T-cell (primary cell): ENCODE measurements at places on chromosomes 13 and 19. TPM values are rescaled to one million over a fixed set of nuclear protein-coding genes. Genes with fewer than 3 reads are reported as not detected.

The GJB6 gene
- 5.2 TPM for total RNA-seq

The MADCAM1 gene
- 1.4 TPM for total RNA-seq

The MEIS3 gene
- not detected for total RNA-seq

The SHC2 gene
- total RNA-seq: 4.4 TPM

The FPR2 gene
- not detected for total RNA-seq

The IGFL3 gene
- total RNA-seq: not detected

The ZNF93 gene
- 6.7 TPM for total RNA-seq

The SOX1 gene
- not detected for total RNA-seq

The FCER2 gene
- 1.5 TPM for total RNA-seq

The NLRP9 gene
- not detected for total RNA-seq

The C19orf38 gene
- total RNA-seq: 1.8 TPM

The S1PR2 gene
- 9.0 TPM for total RNA-seq

- H3K27ac ChIP-seq: no peak overlapping the region
- no peaks in the 10 kb centered on the region for H3K36me3 ChIP-seq
- H3K27me3 ChIP-seq: no peaks in the 10 kb centered on the region
These were observed 708.1 kb upstream of the ARGLU1 start for GRCh38 chr13:107275945-107276614.

DNA sequence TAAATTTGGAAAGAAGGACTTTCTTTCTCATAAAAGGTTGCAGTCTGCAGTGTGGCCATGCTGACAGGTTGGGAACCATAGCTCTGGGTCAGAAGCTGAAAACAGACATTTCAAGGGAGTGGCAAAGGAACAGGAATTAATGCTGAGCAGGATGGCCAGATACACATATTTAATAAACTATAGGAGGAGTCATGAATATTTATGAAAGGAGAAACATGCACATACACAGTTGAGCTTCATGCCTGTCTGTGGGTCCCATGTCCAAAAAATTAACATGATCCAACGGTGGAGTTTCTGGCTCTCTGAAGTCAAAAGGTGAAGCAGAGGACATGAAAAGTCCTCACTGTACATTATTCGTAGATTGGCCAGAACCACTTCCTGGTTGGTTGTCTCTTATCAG lies 2556.0 kb downstream of the PCDH9 start:
- no peak overlapping the region for H3K4me3 ChIP-seq
- no peaks in the 10 kb centered on the region for H3K36me3 ChIP-seq
- DNase-seq: no peak

GRCh38 chr19:42433503-42434260 lies 6.5 kb upstream of the LIPE start:
- no peak overlapping the region for H3K27ac ChIP-seq
- peak; percentile 53 for DNase-seq
- H3K4me3 ChIP-seq: no peak overlapping the region
- H3K4me1 ChIP-seq: no peaks in the 10 kb centered on the region
- H3K27me3 ChIP-seq: no peaks in the 10 kb centered on the region

DNA sequence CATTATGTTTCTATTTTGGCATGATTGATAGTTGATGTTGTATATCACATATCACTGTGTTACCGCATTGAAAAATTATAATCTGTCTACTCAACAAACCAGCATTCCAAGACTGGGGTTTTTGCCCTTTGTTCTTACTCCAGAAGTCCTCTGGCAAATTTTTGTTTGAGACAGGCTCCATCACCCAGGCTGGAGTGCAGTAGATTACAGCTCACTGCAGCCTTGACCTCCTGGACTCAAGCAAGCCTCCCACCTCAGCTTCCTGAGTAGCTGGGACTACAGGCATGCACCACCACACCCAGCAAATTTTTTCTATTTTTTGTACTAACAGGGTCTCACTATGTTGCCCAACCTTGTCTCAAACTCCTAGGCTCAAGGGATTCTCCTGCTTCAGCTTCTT lies 741.0 kb downstream of the PCDH9 start:
- H3K36me3 ChIP-seq: no peaks in the 10 kb centered on the region
- no peak overlapping the region for H3K4me3 ChIP-seq
- H3K27ac ChIP-seq: no peak overlapping the region
- H3K27me3 ChIP-seq: no peaks in the 10 kb centered on the region
- DNase-seq: no peak

DNA sequence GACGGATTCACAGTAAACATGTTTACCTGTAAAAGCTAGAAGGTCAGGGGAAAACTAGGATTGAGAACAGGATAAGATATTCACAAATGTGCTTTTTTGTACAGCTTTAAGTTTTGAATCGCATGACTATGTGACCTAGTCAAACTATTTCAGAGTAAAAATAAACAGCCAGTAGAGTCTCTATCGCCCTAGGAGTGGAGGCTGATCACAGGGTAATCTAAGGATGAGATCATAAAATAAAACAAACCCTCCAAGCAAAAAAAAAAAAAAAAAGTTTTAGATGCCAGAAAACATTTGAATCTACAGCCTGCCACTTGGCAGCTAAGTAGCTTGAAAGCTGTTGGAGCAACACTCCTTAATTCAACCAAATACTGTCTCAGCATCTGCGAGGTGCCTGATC lies 26.8 kb downstream of the ZNF350 start:
- H3K4me3 ChIP-seq: no peak overlapping the region
- no peak overlapping the region for H3K27ac ChIP-seq
- H3K27me3 ChIP-seq: no peaks in the 10 kb centered on the region
- H3K4me1 ChIP-seq: no peaks in the 10 kb centered on the region

- H3K27me3 ChIP-seq: no peaks in the 10 kb centered on the region
- no peaks in the 10 kb centered on the region for H3K36me3 ChIP-seq
- H3K4me1 ChIP-seq: no peaks in the 10 kb centered on the region
- no peak overlapping the region for H3K4me3 ChIP-seq
- no peak overlapping the region for H3K27ac ChIP-seq
- DNase-seq: no peak
These were observed 88.2 kb upstream of the MBNL2 start for GRCh38 chr13:97133955-97134354.

DNA sequence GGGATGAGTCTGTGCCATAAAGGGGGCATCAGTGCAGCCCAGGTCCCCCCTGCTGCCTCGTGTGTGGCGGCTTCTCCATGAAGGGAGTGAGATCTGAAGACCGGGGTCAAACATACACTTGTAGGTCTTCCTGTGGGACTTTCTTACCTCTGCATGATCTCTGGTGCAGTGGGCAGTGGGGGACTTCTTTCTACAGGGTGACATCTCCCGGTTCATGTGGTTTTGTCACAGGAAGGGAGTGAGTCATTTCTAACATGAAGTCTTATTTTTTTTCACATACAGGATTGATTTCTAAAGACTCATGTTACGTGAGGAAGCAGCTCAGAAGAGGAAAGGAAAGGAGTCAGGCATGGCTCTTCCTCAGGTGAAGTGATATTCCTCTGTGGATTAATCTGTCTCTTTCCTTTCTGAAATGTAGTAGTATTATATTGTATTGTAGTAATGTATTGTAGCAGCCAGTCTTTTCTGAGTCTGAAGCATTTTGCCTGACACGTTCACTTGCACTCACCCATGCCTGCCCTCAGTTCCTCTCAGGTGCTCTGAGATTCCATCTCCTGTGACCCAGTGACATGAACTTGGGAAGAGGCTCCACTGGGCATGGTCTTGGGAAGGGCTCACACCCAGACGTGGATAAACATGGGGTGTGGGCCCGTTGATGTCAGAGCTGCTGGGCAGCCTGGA lies 15.7 kb downstream of the ZNF808 start:
- no peaks in the 10 kb centered on the region for H3K27me3 ChIP-seq
- peak; percentile 10 for DNase-seq
- no peaks in the 10 kb centered on the region for H3K4me1 ChIP-seq
- H3K27ac ChIP-seq: peak overlapping the region; percentile 55

GRCh38 chr13:61024046-61024445 lies 391.6 kb downstream of the PCDH20 start:
- no peak for DNase-seq
- no peaks in the 10 kb centered on the region for H3K4me1 ChIP-seq
- H3K4me3 ChIP-seq: no peak overlapping the region
- no peaks in the 10 kb centered on the region for H3K27me3 ChIP-seq
- H3K27ac ChIP-seq: no peak overlapping the region

- H3K27me3 ChIP-seq: no peaks in the 10 kb centered on the region
- no peaks in the 10 kb centered on the region for H3K4me1 ChIP-seq
- DNase-seq: no peak
- H3K4me3 ChIP-seq: no peak overlapping the region
- H3K27ac ChIP-seq: no peak overlapping the region
These were observed 231.5 kb upstream of the SPRY2 start for GRCh38 chr13:80572308-80572922.

GRCh38 chr19:688214-688613 lies 7.0 kb downstream of the PRSS57 start:
- no peaks in the 10 kb centered on the region for H3K27me3 ChIP-seq
- no peaks in the 10 kb centered on the region for H3K4me1 ChIP-seq
- H3K27ac ChIP-seq: no peak overlapping the region
- H3K36me3 ChIP-seq: no peaks in the 10 kb centered on the region

- H3K27ac ChIP-seq: no peak overlapping the region
- no peaks in the 10 kb centered on the region for H3K4me1 ChIP-seq
- H3K4me3 ChIP-seq: no peak overlapping the region
- no peaks in the 10 kb centered on the region for H3K27me3 ChIP-seq
- no peaks in the 10 kb centered on the region for H3K36me3 ChIP-seq
- DNase-seq: no peak
These were observed 16.3 kb downstream of the CATSPERG start for GRCh38 chr19:38351865-38352395.

- H3K27ac ChIP-seq: no peak overlapping the region
- no peak for DNase-seq
- no peaks in the 10 kb centered on the region for H3K4me1 ChIP-seq
- no peak overlapping the region for H3K4me3 ChIP-seq
These were observed 319.0 kb downstream of the KCNRG start for GRCh38 chr13:50334115-50334778.

GRCh38 chr19:17423429-17424208 lies 3.8 kb downstream of the MVB12A start:
- H3K27ac ChIP-seq: no peak overlapping the region
- H3K36me3 ChIP-seq: peaks cover 3% of the 10 kb centered on the region
- no peaks in the 10 kb centered on the region for H3K27me3 ChIP-seq
- H3K4me3 ChIP-seq: no peak overlapping the region
- DNase-seq: no peak
- peaks cover 7% of the 10 kb centered on the region for H3K4me1 ChIP-seq

DNA sequence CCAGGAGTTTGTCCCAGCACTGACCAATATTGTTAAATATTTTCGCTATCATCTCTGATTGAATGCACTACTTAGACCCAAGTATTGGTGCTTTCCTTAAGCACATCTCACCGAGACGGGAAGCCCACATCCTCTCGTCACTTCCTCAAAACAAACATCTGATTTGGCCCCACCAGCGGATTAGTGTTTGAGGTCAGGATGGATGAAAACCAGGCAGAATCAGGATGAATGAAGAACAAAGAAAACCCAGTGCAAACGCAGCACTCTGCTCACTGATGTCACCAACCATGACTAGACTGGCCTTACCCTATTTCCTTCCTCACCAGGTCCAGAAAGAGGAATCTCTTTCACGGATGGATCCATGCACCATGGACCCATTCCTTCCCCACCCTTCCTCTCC lies 6.0 kb downstream of the PLAUR start:
- H3K4me3 ChIP-seq: peak overlapping the region; percentile 15
- peaks cover 5% of the 10 kb centered on the region for H3K27me3 ChIP-seq
- H3K36me3 ChIP-seq: no peaks in the 10 kb centered on the region
- peak overlapping the region; percentile 49 for H3K27ac ChIP-seq

DNA sequence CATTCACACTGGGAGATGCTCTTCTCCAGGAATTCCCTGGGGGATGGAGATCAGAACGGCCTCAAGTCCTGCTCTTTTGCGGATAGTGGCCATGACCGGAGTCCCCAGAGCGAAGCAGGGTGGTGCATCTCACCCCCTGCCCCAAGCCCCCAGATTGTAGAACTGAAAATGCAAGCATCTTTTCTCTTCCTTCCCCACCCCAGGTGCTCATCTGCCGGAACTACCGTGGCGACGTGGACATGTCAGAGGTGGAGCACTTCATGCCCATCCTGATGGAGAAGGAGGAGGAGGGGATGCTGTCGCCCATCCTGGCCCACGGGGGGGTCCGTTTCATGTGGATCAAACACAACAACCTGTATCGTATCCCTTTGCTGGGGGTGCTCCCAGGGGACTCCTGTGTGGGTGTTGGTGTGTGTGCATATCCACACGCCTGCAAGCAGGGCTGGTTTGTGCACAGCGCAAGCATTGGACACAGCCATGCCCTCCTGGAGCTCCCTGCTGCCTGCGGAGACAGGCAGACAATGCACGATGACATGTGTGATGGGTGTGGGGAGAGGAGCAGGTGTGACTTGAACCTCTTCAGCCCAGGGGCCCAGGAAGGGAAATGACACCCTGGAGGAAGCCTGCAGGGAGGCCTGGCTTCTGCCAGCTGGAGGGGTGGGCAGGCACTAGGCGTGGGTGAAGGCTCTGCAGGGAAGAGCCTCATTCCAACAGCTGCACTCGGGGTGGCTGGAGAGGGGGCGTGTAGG lies 5.7 kb downstream of the AP1M1 start:
- H3K36me3 ChIP-seq: peaks cover 19% of the 10 kb centered on the region
- peaks cover 49% of the 10 kb centered on the region for H3K4me1 ChIP-seq
- no peak overlapping the region for H3K27ac ChIP-seq

DNA sequence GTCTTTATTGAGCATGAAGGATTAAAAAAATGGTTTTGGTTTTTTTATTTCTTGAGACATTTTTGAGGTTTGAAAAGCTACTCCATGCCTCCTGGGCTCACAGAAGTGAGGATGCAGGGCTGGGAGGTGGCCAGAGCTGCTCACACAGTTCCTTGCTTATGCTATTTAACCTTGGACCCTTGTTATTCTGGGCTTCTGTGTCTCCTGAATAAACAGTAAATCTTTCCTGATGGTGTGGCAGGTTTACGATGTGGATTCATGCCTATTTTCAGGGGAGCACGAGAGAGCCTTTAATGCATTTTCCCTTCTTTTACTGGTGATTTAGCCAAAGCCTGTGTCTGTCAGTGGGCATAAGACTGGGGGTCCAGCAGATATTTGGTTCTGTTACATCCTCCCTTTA lies 34.3 kb upstream of the PCDH8 start:
- DNase-seq: no peak
- H3K27ac ChIP-seq: no peak overlapping the region
- H3K36me3 ChIP-seq: no peaks in the 10 kb centered on the region
- H3K4me3 ChIP-seq: no peak overlapping the region

DNA sequence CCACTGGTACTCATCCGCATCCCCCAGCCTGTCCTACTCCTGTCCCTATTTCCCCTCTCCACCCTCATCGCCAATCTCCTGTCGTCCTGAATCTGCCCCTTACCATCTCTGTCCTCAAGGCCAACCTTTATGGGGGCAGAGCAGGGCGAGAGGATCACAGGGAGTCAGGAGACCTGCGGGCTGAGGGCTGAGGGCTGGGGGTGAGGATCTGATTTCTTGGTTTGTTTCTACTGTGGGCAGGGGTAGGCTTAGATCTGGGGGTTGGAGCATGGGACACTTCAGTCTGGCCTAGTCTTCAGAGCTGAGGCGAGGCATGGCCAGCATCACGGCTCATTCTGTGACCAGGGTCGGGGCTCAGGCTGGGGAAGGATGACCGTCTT lies 16.5 kb upstream of the ERCC1 start:
- H3K27ac ChIP-seq: peak overlapping the region; percentile 69
- H3K4me1 ChIP-seq: peaks cover 48% of the 10 kb centered on the region
- H3K36me3 ChIP-seq: no peaks in the 10 kb centered on the region
- no peak for DNase-seq
- H3K4me3 ChIP-seq: peak overlapping the region; percentile 32
